Type B pancreatic cell (in vitro differentiated cells): ENCODE measurements at places on chromosomes 6 and 20.

DNA sequence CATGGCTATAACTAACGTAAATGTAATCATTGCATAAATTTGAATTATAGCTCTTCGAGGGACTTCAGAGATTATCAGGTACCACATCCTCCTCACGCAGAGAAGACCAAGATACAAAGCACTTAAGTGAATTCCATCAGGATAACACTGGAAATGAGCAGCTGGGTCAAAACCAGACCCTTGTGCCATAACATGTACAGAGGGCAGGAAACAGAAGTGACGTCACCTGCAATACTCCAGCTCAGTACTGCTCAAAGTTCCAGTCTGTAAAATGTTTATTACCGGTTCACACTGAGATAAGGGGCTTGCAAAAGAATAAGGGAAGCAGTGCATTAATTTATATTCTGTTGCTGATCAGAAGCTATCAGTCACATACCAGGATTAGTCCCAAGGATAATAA, 45.8 kb downstream of the RGS17 start:
- no peak for DNase-seq

GRCh38 chr6:5132731-5133130, 47.6 kb downstream of the PPP1R3G start:
- DNase-seq, result no peak

- DNase-seq, result no peak
These were observed 821 bp downstream of the DHX35 start for GRCh38 chr20:38962928-38963401.

GRCh38 chr6:78436335-78436734, 431.0 kb upstream of the IRAK1BP1 start:
- no peak for DNase-seq

- DNase-seq, result no peak
These were observed 81.8 kb downstream of the EDN3 start for GRCh38 chr20:59382157-59382725.

DNA sequence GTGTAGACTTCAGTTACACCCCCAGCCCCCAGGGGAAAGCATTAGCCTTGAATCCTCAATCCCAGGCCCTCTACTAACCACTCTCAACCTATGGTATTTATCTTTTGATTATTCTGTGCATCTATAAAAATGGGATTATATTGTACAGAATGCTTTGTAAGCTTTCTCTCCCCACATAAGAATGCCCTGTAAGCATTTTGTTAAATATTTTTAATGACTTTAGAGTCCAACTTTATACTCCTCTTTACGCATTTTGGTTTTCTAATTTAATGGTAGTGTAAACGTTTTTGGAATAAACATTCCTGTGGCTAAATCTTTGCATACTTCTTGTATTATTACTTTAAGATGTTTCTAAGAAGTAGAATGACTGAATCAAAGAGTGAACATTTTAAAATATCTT, 35.4 kb downstream of the FBXO9 start:
- no peak for DNase-seq

DNA sequence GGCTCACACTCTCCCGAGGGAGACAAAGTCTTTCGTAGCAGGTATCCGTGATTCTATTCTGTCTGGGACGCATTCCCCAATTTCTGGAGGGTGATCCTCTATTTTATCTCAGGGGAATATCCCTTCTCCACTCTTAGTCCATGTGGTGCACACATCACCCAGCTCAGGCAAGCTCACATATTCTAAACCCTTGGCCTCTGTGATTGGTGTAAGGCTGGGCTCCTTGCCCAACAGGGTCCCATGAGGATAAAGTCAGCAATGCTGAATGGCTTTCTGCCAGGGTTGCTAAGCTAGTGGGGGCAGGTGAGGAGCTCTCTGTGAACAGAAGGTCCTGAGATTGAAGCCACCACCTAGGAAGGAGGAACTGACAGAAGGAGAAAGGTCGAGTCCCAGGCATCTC, 137.2 kb downstream of the CDH26 start:
- no peak for DNase-seq

DNA sequence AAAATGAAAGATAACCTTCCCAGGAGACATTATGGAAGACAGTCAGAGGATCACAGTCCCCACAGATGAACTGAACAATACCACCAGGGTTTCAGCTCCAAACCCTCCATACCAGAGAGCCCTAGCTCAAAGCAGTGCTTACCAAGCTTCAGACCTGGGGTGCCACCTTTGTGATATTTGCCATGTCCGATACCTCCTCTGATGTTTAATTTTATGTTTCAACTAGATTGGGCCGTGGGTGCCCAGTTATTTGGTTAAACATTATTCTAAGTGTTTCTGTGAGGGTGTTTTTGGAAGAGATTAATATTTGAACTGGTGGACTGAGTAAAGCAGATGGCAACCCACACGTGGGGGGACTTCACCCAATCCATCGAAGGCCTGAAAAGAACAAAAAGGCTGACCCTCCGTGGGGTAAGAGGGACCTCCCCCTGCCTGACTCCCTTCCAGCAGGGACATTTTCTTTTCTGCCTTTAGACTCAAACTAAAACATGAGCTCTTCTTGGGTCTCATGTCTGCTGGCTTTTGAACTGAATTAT, 11.8 kb downstream of the SCML4 start:
- DNase-seq, result peak; percentile 32

GRCh38 chr20:43752561-43753301, 25.9 kb upstream of the GTSF1L start:
- no peak for DNase-seq

- no peak for DNase-seq
These were observed 10.9 kb upstream of the MRS2 start for GRCh38 chr6:24391756-24392405.

DNA sequence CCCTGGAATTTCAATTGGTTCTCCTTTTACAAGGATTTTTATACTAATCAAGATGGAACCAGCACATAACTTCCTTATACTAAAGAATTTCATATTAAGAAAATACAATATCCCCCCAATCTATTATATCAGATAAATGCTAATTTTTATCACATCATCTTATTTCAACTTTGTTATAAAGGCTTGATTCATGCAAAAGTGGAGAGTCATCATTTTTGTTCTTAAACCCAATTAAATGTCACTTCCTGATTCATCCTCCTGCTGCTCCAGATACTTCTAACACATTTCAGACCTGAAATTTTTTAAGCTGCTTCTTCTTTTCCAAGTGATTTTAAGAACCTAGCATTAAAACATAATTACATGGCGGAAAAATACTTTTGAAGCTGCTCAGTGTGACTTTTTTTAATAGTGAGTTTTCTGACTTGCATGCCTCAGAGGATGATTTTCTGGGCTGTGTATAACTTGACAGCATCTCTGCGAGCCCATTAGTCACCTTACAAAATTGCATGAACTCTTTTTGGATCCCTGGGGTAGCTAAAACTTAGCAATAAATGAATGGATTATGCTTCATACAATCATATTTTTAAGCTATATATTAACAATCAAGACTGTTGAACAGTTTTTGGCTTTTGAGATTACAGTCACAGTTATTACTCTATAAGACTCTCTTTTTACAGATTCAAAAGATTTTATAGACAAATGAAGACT, 134.1 kb downstream of the ELOVL4 start:
- DNase-seq, result no peak

DNA sequence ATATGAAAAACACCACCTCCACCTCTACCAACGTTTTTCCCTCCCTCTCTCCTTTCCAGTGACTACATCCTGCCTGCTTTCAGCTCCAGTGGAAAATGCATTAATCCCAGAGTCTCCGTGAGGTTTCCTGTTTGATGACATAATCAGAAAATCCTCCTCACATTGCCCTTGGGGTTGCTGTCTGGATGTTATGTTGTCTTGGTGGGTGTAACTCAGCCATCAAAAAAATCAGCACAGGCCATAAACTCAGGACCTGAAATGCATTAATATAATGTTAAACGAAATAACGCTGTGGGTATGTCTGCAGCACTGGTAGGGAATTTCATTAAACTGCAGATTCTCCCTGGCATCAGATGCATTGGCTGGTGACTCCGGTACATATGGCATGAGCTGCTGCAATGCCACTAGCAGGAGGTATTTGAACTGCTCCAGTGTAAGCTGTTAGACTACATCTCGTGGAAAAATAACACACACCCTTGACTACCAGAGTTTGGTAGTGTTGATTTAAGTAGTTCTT, 297.8 kb downstream of the PRL start:
- DNase-seq, result no peak

- DNase-seq, result no peak
These were observed 10.4 kb downstream of the TRIM31 start for GRCh38 chr6:30102414-30102969.

DNA sequence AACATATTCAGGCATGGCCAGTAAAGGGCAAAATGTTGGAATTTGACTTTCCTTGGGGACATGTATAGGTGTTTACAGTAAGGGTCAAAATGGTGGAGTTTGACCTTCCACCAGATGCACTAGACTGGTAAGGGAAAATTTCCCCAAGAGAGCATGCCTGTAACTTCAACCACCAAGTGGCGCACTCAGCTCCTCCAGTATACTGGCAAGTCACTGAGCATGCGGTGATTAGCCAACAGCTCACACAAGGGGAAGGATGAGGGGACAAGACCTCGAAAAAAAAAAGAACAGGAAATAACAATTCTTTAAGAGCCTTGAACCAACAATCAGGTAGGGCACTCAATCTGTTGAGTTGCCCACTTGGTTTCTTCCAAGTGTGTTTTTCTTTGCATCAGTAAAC, 140.9 kb downstream of the EYS start:
- DNase-seq, result no peak

GRCh38 chr20:57321142-57321541, 8.5 kb upstream of the SPO11 start:
- no peak for DNase-seq

DNA sequence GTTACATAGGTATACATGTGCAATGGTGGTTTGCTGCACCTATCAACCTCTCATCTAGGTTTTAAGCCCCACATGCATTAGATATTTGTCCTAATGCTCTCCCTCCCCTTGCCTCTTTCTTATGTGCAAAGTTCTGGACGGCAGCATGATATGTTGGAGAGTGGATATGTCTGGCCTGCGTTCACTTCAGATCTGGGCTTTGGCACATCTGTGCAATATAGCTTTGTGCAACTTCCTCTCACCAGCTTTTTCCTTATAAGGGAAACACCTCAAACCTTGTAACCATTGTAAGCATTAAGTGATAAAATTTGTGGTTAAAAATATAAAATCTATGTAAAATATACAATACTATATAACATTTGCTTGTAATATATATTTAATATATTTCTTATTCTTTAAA, 288.0 kb downstream of the PHACTR1 start:
- no peak for DNase-seq

DNA sequence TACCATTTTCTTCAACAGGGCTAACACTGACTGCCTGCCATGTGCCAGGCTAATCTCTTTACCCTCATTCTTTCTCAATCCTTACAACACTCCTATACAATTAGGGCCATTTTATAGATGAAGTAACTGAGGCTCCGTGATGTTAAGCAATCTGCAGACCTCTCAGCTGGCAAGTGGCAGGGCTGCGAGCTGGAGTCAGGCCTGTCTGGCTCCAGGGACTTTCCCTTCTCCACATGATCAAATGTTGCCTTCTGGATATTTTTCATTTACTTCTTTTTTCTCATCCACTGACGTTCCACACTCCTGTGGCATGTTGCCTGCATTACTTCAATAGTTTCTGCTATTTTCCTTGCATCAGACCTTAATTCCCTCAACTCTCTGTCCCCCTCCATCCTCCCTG, 55.2 kb upstream of the TAGAP start:
- no peak for DNase-seq

GRCh38 chr6:49410564-49410963, 52.5 kb downstream of the MMUT start:
- DNase-seq, result no peak

- DNase-seq, result no peak
These were observed 44.2 kb downstream of the COL11A2 start for GRCh38 chr6:33147807-33148666.

DNA sequence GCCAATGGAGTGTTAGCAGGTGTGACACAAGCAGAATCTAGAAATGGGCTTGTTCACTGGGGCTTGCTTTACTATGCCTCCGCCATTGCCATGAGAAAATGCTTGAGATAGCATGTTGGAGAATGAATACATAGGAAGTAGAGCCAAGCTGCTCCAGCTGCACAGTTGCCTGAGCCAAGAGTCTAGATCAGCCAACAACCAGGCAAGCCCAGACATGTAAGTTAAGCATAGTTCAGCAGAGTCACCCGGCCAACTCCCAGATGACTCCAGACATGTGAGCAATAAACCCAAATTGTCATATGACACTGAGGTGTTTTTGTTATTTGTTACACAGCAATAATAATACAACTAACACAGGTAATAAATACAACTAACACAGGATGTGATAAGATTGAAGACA, 167.9 kb downstream of the HAO1 start:
- DNase-seq, result no peak

- DNase-seq, result no peak
These were observed 123.5 kb downstream of the LMBRD1 start for GRCh38 chr6:69673298-69673697.

DNA sequence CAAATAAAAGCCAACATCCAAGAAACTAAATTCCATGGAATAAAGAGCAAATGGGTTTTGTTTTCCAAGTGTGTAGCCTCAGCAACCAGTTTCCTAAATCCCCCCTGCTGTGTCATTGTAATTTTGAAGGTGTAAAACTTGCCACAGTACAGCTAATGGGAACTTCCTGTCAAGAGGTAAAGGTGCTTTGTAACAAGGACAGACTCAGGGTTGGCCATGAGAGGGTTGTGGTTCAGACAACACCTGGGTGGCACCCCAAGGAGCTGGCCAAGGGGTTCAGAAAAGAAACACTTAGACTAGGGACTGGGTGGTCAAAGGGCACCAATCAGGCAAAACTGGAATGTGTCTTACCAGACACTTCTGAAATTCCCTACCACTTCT, 52.4 kb upstream of the LYRM2 start:
- DNase-seq, result no peak

DNA sequence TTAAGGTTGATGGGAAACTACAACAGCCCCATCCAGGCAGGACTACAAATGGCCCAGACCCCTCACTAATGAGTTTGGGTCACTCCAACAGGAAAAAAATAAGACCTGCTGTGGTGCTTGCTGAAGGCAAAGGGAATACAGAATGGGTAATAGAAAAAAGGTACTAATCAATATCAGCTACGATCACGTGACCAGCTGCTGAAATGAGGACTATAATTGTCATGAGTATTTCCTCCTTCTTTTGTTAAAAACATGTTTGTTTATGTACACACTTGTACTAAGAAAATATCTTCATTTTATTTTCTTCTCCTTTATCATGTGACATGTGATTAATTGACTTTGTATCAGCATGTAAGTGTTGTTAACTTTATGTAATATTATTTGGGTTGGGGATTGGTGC, 199.9 kb downstream of the GJA1 start:
- no peak for DNase-seq

GRCh38 chr20:13671916-13672378, 33.2 kb upstream of the TASP1 start:
- DNase-seq, result no peak

- no peak for DNase-seq
These were observed 168.1 kb upstream of the TOP1 start for GRCh38 chr20:40860487-40860902.

- no peak for DNase-seq
These were observed 304.1 kb downstream of the LAMA2 start for GRCh38 chr6:129186988-129187387.

- no peak for DNase-seq
These were observed 499 bp downstream of the TTI1 start for GRCh38 chr20:38032585-38033329.
